ENCODE measurements at places on chromosomes 3 and 15.

- no peak for DNase-seq
Measured at GRCh38 chr3:22582266-22582665, 620.9 kb upstream of the UBE2E2 start.

DNA sequence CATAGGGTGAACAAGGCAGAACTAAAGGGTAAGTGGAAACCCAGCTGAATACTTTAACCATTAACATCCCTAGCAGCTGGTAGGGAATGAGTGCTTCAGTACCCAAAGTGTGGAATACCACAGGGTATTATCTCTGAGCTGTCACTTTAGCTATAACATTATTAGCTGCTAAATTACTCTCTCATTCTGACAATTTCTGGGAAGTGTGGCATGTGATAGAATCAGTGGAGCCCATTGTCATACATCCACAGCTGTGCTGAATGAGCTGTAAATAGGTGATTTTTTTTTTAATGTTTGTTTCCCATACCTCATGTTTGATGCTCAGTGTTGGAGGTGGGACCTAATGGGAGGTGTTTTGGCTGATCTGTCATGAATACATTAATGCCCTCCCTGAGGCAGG lies 894.3 kb downstream of the DIPK2A start:
- no peak for DNase-seq

GRCh38 chr3:3862534-3862933 lies 63.3 kb downstream of the LRRN1 start:
- no peak for DNase-seq

- DNase-seq, result no peak
Measured at GRCh38 chr3:49658711-49659110, 15.4 kb upstream of the APEH start.

DNA sequence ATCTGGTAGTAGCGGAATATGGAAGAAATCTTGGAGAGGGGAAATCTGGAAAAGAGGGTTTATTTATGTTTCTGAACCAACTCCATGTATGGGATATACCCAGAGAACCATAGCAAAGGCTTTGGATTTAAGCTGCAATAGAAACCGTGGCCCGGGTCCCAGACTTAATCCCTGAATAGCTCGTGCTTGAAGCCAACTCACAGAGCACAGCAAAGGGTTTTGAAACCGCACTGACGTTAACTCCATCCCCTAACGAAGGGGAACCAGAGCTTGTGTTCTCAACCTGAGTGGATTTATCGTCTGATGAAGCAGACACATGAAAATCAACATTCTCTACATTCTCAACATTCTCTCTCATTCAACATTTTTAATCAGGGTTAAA lies 154.6 kb downstream of the APBA2 start:
- DNase-seq, result no peak

DNA sequence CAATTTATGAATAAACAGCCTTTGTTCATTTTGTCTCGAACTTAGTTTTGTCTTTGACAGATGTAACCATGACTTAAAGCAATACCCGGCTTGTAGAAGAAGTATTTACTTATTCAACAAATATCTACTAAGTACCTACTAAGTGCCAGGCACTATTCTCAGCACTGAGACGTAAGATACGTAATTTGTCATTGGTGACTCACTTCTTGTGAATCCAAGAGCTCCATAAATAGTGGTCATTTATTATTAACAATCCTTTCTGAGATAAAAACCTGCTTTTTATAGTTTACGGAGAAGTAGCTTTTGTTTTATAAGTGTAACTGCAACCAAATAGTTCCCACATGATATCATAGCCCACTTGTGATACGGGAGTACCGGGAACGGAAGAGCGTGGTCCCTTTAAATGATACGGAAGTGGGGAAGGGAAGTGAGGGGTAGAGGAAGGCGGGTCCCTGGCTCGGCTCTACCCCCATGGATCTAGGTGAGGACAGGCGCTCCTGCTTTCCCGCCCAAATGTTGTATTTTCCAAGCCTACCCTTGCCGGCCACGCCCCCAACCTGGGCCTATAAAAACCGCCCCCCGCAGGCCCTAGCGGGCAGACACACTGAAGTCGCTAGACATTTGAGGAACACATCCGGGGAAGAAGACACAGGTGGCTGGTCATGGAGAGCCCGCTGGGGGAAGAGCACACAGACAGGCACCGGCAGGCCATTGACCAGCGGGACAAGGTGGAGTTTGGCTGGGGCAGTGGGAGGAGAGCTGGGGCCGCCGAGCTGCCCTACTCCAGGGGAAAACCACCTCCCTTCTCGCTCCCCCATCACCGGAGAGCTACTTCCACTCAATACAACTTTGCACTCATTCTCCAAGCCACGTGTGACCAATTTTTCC lies at the start of gene SAMMSON:
TSS of gene SAMMSON (plus strand) at position 594 of the 888 bp plus-strand sequence.
- no peak for DNase-seq

GRCh38 chr3:16148783-16149182 lies 25.7 kb upstream of the GALNT15 start:
- peak; percentile 73 for DNase-seq

- DNase-seq, result no peak
Measured at GRCh38 chr3:150097588-150097890, 126.8 kb upstream of the PFN2 start.

DNA sequence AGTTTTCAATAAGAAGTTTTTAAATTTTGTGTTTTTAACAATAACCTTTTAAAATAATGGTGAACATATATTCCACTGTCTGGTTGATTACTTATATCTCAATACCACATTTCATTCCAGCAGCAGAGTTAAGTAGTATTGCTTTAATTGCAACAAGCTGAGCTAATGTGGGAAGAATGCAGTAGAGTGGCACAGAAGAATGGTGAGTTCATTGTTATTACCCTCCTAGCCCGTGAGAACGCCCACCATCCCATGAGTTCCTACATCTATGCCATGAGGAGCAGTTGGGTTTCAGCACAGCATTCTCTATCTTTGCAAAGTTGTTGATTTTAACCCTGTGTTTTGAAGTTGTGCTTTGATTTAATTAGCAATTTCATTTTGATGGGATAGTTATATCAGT lies 17.8 kb upstream of the NR2E3 start:
- peak; percentile 16 for DNase-seq

DNA sequence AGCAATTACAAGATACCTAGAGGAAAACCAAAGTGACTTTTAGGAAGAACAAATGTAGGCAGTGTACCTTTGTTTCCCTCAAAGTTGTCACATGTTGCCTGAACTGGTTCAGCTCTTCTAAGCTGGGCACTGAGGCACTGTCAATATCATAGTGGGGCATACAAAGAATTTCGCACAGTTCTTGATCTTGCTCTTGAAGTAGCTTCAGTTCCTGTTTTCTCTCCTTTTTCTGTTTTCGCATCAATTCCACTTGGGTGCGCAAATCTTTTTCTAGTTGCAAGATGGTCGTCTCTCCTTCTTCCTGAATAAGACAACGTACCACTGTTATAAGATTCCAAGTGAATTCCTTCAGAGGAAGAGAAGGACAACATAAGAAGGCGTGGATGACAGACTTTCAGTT lies 12.7 kb downstream of the PRC1 start:
- no peak for DNase-seq

DNA sequence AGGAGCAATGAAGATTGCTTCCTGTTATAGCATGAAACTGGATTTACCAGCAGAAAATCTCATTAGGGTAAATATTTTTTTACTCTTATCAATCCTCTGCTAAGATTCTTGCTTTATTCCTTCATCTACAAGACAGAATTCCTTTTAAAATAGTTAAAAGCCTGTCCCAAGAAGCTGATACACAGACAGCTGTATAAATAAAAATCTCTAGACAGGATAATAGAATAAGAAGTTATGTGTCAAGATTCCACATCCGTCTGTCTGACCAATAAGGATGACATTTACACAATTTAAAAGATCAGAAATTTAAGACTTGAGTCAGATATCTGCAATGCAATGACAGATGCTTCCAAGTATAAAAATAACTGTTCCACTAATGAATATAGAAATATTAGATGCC lies 57.6 kb downstream of the SSR3 start:
- no peak for DNase-seq

DNA sequence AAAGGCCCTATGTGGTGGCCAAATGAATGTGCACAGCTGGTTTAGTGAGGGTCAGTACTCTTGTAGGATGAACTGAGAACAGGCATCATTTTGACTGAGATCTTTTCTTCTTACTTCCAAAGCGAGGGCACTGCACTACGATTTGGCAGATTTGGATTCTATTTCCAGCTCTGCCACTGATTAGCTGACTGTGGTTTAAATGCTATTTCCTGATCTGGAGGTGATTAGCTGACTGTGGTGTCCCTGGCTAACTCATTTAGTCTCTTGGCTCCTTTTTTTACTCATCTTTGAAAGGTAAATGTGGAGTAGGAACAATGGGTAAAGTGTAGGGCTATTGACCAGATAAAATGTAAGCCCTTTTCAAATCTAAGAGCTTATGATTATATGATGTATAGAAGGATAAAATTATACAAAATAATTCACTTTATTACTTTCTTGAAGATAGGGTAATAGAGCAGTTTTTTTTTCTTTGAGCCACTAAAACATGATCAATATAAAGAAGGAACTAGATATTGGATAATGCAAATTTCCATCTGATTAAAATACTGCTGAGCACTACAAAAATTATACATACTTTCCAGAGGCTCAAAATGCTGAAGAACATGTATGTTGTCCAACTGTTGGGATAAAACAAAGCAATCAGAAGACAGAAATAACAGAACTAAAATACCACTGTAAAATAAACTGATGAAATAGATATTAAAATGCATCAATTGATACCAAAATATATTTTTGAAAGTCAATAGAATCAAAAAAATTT lies 39.7 kb upstream of the PLOD2 start:
- DNase-seq, result peak; percentile 8

- no peak for DNase-seq
Measured at GRCh38 chr3:194257151-194257621, 93.9 kb downstream of the CPN2 start.

DNA sequence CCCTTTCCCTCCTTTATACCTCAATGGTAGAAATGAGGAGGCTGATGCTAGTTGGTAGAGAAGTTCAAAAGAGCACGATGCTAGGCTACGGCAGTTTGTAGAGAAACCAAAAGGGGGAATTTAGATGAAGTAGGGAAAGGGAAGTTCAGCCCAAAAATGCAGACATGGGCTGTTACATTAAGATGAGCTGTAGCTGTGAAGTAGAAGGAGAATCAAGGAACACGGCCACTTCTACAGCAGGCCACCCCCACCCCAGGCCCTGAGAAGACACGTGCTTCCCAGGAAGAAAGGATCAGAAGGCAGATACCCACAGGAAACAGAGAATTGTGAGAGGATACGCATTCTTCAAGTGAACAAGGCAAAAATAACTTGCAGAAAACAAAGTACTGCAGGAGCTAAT lies 2.1 kb upstream of the PARP14 start:
- DNase-seq, result no peak

DNA sequence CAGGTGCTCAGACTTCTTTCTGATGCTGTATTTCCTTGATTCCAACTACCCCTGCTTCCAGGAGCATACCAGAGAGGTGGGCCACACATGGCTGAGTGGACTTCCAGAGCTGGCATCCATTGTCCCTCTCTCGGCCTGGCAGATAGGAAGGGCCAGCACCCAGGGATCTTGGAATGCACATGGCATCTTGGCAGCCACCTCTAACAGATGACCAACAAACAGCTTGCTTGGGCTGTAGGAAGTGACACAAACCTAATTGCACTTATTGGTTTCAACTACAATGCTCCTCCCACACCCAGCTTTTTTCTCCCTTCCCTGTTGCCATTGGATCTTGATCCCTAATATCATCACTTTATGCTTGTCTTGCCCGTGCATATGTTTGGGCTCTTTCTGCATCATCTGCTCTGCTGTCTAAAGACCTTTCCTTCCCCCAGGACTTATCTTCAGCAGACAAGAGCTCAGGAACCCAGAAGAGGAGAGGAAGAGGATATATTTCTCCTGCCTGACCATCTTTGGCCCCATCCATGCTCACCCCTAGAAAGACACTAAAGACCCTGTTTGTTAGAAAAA lies 294.6 kb downstream of the NTRK3 start:
- DNase-seq, result no peak

DNA sequence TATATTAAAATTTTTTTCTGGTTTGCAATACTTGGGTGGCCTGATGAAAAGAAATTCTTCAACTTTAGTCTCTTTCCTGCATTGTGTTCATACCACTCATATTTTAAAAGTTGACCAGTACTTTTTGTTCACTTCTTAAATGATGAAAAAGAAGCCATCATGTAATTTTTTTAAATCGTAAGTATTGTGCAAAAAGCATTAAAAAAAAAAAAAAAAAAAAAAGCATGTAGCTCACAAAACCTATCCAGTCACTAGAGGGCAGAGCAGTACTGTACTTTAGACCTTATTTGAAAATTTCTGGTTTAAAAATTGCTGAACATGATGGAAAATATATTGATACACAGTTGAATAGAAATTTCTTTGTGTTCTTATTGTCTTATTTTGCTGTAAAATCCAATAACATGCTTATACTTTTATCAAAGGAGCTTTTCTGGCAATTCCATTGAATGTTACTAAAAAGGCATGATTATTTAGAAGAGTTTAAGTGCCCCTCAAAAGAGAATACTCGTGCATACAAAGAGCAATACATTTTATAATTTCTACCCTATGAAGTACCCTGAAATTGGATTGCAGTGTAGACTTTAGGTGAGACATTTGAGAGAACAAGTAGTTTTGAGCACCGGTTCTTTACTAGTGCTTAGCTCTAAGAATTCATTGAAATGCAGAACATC lies 137.7 kb downstream of the BBX start:
- DNase-seq, result peak; percentile 34

DNA sequence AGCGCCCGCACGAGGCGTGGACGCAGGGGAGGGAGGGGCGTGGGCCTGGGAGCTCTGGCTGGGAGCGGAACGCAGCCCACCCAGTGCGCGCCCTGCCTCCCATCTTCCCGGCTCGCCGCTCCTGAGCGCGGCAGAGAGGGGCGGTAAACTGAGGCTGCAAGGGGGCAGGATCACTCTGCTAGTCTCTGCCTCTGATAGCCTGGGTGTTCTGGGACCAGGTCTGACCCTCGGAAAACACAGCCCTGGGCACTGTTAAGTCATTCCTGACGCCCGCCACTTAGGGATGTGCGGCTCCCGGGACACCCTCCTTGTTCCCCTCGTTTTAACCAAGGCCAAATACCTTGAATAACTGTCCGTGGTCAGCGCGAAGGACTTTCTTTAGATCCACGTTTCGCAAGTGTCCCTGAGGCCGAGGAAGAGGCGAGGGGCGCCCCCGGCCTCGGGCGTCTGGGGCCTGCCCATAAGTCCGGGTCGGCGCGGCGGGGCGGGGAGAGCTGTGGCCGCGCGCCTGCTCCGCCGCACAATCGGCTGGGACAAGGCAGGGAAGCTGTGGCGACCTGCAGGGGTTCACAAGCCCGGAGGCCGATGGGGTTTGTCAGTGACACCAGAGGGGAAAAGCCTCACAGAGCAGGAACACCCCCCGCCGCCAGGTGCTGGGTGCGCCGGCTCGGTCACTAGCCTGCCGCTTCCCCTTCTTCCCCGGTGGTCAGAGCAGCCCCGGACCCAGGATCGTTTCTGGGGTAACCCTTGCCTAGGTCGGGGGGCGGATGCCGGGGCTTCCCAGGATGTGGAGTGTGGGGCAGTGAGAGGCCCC lies 1.5 kb downstream of the ITPKA start:
- DNase-seq, result no peak
